Effector CD8-positive, alpha-beta T cell (primary cell): ENCODE measurements at places on chromosomes 3 and 15.

GRCh38 chr3:143286392-143287010 lies 166.9 kb downstream of the CHST2 start:
- DNase-seq, result no peak

DNA sequence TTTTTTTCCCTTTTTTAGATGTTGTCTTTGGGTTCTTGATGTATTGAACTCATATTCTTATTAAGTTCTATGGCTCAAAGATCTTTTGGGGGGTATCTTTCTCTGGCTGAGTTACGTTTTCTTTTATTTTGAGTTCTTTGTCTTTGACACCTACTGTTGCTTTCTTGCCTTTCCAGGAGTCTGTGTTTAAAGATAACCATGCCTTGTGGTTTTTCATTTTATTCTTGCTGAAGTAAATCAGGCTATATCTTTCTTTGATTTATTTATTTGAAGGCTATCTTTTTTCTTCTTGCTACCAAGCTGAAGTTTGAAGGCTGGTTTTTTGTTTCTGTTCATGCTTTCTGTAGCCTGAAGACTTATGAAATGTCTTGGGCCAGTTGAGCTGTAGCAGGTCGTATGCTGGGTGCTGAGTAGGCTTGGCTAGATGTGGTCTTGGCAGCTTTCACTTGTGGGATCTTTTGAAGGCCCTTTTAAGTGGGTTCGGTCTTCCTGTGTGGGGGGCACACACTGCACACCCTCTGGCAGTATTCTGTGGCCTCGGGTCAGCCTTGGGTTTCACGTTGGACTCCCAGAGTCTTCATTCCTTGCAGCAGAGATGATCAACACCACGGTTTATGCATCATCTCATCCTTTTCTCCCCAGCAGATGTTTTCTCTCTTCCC lies 17.5 kb downstream of the SLCO3A1 start:
- DNase-seq, result no peak

- DNase-seq, result no peak
These were observed 16.3 kb downstream of the PLXNB1 start for GRCh38 chr3:48413611-48414010.

DNA sequence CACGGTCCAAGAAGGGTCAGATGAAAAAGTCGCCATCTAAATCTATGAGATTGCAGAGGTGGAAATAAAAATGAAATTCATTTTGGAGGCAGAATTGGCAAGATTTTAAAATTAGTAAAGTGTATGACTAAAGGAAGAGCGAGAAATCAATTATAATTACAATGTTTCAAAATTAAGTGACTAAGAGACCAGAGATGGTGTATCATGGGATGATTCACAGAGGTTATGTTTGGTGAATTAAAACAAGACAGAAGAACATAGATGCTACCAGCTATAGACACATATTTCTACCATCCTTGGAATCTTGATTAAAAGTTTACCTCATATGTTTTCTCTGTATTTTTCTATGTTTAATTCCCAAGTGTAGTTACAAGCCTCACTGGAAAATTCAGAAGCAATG lies 308.9 kb upstream of the DNAJC19 start:
- no peak for DNase-seq

DNA sequence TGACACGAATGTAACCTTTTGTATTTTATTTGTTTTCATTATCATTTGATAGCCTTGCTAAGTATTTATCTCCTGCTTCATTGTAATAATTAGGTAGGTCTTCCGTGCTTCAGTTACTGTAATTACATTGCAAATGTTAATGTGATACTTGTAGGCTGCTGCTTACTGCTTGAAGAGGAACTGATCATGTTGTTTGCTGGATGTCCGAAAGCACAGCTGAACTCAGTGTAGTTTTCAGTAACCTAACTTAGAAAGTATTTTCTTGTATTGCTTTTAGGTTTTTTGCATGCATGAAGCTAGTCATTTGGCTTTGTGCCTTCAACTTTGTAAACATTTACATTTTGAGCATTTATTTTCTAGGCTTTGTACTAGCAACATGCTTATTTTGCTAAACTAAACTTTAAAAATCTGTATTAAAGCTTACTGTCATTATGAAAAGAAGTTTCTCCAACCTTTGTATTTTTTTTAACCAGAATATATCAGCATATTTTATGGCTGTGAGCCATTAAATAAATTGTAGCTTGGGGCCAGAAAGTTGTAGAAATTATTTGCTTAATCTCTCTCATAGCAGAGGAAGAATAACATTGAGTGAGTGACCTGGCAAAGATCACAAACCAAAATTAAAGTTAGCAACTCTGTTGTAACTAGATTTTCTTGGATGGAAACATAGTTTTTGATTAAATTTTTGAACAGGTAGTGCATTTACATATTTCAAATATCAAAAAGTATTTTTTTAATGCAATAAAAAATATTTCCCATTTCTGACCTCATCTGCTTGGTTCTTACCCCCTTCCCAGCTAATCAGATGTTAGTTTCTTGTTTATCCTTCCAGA lies 30.7 kb downstream of the SACM1L start:
- DNase-seq, result no peak

GRCh38 chr3:44077267-44077666 lies 164.4 kb upstream of the TOPAZ1 start:
- DNase-seq, result no peak

DNA sequence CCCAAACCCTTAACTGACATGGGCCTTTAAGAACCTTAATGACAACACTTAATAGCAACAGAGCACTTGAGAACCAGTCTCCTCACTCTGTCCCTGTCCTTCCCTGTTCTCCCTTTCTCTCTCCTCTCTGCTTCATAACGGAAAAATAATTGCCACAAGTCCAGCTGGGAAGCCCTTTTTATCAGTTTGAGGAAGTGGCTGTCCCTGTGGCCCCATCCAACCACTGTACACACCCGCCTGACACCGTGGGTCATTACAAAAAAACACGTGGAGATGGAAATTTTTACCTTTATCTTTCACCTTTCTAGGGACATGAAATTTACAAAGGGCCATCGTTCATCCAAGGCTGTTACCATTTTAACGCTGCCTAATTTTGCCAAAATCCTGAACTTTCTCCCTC lies 49.9 kb downstream of the PGPEP1L start:
- DNase-seq, result no peak

- no peak for DNase-seq
These were observed 47.6 kb upstream of the CD200R1L start for GRCh38 chr3:112894258-112894657.

- no peak for DNase-seq
These were observed 101.5 kb downstream of the PGPEP1L start for GRCh38 chr15:98905963-98906711.

DNA sequence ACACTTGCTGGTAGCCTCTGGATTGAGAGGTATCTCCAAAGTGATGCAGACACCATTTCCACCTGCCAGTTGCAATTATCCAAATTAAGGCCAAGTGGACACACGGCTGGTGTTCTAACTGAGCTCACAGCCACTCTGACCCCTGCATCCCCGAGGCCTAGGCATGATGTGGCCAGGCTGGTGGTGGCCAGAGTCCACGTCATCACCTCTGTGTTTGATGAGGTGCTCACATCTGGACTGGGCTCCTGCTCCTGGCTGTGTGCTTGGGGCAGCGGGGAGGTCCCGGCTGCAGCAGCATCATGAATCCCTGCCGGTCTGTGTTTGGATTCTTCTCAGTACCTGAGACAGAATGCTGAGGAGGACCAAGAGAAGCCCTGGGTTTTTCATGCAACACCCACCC lies 4.9 kb downstream of the OXTR start:
- no peak for DNase-seq

- DNase-seq, result no peak
These were observed 43.9 kb downstream of the P3H2 start for GRCh38 chr3:190076601-190077394.

GRCh38 chr3:40869013-40869412 lies 330.3 kb upstream of the CTNNB1 start:
- DNase-seq, result no peak

DNA sequence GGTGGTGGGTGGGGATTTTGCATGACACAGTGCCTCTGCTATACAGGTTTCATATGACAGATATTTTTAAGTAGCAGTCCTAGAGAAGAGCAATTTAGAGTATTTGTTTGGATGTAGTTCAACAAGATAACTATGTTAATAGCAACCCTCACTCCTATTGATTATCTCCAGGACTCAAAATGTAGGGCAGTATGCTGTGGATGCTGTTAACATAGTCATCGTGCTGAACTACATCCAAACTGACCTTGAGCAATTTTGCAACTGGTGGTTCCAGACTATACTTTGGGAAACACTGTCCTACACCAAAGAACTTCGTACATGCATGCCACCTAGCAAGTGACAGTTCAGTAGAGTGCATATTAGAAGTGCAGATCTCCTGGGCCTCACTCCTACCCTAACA lies 117.6 kb downstream of the IL5RA start:
- no peak for DNase-seq

DNA sequence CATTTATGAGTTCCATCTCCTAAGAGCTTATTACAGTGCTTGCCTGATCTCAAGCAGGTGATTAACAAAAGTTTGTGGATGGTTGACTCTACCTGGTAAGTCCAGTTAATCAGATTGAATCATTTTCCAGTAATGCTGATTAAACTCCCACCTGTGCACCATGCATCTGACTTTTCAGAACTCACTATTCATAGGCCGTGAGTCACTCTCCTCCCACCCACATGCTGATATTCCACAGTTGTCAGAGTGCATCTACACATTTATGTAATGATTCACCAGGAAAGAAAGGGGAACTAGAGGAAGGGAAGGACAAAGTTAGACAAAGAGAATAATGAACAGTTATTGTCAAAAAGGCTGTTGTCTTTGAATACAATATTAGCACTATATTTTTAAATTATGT lies 106.2 kb upstream of the UBE3A start:
- no peak for DNase-seq

DNA sequence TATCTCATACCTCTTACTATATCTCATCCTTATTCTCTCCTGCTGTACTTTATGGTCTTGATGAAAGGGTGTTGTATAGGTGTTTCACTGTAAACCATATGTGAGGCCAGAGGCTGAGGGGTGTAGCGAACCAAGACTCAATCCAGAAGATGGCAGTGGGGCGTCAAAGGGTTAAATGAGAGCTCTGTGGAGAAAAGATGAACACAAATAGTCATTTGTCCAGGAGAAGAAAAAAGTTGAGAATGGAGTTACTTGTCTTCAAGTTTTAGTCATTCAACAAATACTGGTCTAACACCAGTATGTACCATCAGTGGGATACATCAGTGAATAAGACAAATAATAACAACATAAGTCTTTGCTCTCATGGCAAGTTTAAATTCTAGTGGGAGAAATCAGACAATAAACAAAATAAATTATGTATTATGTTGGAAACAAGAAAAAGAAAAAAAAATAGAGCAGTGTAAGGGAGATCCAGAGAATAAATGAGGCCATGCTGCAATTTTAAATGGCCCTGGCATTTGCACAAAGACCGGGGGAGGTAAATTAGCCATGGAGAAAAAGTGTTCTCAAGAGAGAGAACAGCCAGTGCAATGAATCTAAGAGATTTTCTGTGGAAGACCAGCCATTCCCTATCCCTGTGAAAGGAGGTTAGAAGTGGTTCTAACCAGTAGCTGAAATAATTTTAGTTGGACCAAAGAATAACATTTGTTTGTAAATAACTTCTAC lies 77.0 kb upstream of the UMPS start:
- DNase-seq, result no peak

GRCh38 chr3:37626736-37627565 lies 234.7 kb upstream of the CTDSPL start:
- DNase-seq, result no peak

DNA sequence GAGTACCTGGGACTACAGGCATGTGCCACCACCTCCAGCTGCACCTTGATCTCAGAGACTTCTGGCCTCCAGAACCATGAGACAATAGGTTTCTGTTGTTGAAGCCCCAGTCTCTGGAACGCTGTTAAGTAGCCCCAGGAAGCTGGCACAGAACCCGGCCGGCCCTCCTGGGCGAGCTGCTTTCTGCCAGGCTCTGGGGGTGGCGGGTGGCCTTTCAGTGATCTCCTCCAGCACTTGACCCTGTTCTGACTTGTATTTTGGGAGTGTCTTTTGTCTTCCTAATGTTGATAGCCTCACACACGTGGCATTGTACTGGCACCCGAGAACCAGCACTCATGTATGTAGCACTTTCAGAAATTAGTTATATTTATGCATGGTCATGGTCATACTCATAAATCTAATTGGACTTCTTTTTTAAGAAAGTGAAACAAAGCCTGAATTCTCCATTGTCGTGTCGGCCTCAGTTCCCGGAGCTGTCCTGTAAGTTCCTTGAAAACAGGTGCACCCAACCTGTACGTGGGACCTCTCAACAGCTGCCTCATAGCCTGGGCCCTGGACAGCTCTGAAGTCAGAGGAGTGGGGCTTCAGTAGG lies 74.0 kb downstream of the TFRC start:
- no peak for DNase-seq

- DNase-seq, result no peak
These were observed 28.7 kb upstream of the PLOD2 start for GRCh38 chr3:146189519-146190173.

DNA sequence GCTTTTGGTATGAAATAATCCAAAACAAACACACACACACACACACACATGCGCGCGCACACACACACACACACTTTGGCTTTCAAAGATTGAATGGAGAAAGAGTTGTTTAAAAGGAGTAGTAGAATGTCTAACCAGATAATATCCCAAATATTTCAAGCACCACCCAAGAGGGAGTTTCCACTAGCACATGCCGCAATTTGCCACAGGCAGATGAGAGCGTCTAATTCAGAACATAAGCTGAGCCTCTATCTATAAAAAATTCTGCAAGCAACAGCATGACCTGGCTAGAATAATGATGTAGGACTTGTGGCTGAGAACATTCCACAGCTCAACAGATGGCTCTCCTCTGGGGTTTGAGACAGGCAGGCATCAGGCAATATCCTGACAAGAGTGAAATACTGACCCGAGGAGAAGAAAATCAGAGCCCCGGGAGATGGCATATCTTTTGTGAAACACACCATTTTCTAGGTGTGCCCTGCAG lies 302.5 kb upstream of the GADL1 start:
- no peak for DNase-seq

DNA sequence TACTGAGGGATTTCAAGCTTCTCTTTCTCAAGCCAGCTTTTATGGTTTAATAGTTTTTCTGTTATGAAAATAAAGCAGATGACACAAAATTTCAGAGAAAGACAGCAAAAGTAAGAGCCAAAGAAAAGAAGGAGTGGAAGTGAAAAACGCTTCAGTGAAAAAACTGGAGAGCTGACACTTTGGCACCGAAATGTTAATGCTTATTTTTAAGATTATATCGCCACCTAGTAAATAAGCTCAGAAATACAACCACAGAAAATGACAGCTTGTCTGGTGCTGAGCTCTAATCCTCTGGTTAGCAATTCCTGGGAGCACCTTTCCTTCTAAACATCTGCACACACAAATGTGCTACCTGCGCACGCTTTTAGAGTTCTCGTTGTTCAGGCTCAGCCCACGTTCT lies 101.6 kb downstream of the ZPLD1 start:
- no peak for DNase-seq

DNA sequence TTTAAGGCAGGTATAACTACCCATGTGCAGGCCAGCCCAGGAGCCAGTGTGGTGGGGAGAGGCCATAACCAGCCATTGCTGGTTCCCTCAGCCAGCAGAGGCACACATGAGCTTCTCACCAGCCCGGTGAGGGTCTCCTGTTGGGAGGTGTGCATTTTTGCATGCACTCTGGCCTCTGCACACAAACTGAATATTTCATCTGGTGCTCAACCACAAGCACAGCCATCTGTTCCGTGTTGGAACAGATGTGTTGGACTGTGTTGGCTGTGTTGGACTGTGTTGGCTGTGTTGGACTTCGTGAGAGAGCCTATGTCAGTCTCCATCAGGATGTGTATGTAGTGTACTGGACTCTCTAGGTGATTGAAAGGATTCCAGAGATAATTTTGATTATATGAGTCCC lies 67.2 kb downstream of the RPL39L start:
- no peak for DNase-seq

GRCh38 chr3:126307591-126308393 lies 49.4 kb downstream of the KLF15 start:
- no peak for DNase-seq
